ENCODE measurements at places on chromosomes 11 and 22.

DNA sequence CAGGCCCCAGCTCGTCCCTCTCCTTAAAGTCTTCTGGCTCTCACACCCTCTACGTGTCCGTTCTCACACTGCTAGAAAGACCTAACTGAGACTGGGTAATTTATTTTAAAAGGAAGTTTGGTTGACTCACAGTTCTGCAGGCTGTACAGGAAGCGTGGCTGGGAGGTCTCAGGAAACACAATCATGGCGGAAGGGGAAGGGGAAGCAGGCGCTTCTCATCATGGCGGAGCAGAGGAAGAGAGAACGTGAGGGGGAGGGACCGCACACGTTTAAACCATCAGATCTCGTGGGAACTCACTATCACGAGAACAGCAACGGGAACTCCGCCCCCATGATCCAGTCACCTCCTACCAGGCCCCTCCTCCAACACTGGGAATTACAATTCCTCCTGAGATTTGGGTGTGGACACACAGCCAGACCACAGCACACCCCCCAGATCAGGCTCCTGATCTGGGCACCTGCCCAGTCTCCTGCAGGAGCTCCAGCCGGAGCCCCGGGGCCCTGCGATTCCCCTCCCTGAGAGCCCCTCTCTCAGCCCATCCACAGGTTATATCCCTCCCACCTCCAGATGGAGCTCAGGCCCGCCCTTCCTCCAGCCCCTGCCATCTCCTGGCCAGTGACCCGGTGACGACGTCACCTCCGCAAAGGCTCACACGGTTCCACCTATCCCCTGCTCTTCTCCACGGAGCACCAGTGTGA lies 170.2 kb downstream of the BRD1 start:
- DNase-seq, result no peak

DNA sequence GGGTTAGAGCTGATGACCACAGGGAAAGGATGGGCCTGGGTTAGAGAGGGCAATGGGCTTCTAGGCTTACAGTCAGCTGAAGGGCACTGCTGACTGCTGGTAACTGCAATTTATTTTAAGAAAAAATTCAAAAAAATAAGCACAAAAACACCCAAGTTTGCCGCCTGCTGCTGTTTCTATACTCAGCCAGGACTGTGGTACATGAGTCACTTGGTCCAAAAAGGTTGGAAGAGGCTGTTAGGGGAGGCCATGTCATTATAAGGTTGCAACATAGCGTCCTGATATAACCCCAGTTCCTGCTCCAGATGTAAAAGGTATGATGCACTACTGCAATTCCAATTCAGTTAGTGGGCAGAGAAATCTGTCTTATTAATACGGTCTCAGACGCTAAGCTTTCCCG lies 98.9 kb downstream of the ETS1 start:
- peak; percentile 91 for DNase-seq

DNA sequence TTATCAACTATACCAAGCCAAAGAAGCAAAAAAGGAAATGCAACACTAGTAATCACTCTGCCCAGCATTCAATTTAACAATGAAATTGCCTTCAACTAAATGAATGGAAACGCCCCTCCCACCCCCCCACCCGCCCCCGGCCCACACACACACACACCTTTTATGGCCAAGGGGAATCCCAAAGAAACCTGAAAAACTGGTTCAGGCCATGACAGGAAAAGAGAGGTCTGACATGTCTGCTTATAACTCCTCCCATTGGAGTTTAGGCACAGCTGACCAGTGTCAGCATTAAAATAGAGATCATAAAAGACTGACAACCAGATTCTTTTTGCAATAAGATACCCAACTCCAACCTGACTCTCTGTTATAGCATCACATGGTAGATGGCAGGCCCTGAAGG lies 42.6 kb downstream of the ACER3 start:
- DNase-seq, result peak; percentile 85

DNA sequence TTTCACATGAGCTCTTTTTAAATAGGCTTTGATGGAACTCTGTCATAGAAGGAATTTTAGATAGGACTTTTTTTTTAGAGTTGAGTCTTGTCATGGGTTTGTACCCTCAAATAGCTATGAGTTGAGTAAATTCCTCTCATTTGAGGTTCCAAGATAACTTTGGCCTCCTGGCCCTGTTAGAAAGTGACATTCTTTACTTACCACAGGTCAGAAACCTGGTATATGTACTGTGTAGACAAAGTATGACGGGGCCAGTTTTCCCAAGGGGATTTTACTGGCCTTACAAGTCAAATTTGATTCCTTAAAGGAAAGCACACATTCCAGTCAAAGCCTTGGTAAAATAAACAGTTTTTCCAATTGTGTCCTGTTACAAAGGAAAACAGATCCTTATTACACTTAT lies 729.3 kb upstream of the LUZP2 start:
- DNase-seq, result no peak

DNA sequence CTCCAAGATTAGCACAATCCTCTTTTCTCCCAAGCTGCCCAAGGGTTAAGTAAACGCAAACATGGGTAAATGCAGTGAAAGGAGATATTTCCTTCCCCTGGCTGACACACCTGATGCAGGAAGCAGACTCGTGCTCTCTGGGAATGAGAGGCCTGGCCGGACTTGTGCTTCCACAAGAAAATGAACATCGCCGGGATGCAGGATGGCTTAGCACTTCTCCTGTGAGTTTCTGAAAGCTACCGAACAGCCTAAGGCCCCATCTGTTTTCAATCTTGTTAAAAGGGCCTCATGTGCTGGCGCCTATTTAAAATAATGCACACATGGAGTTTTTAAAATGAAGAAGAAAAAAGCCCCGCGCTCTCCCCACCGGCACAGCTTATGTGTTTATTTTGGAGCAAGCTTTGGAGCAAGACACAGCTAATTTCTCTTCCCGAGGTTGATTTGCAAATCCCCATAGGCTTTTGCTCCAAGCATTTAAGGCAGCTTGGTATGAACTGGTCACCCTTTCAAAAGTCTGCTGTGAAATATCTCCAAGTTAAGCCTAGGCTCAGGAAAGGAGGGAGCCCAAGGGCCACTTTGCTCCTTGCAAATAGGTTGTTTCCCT lies 100.9 kb downstream of the SYN3 start:
- peak; percentile 48 for DNase-seq
